ENCODE measurements at places on chromosomes 3 and 15.

DNA sequence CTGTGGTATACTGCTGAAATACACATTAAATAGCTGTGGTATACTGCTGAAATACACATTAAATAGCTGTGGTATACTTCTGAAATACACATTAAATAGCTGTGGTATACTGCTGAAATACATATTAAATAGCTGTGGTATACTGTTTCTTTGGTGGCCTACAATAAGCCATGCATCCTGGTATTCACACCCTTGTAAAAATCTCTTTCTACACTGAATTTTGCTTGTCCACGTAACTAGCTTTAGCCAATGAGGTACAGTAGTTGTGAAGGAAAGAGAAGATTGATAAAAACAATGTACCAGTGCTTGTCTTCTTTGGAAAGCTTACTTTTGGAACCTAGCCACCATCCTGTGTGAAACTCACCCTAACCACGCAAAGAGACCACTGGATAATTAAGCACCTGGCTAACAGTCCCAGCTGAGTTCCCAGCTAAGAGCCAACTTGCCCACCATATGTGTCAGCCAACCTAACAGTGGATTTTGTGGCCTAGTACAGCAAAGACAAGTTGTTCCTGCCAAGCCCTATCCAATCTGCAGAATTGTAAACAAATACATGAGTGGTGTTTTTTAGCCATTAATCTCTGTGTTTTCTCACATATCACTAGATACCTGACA lies 103.4 kb upstream of the MELTF start:
- DNase-seq: no peak

GRCh38 chr15:73395671-73396070 lies 26.9 kb upstream of the HCN4 start:
- DNase-seq: no peak

- DNase-seq: no peak
Observed at GRCh38 chr3:41490360-41490759, 291.1 kb downstream of the CTNNB1 start.

GRCh38 chr3:150365132-150365604 lies 42.9 kb upstream of the TSC22D2 start:
- DNase-seq: no peak

DNA sequence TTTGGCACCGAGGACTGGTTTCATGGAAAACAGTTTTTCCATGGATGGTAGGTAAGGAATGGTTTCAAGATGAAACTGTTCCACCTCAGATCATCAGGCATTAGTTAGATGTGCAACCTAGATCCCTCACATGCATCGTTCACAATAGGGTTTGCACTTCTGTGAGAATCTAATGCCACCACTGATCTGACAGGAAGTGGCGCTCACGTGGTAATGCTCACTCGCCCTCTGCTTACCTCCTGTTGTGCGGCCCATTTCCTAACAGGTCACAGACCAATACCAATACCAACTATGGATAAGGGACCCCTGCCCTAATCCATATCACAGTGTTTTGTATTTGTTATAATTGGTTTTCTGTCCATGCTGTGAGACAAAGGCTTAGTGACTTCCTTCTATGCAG lies 58.9 kb downstream of the SLMAP start:
- no peak for DNase-seq

DNA sequence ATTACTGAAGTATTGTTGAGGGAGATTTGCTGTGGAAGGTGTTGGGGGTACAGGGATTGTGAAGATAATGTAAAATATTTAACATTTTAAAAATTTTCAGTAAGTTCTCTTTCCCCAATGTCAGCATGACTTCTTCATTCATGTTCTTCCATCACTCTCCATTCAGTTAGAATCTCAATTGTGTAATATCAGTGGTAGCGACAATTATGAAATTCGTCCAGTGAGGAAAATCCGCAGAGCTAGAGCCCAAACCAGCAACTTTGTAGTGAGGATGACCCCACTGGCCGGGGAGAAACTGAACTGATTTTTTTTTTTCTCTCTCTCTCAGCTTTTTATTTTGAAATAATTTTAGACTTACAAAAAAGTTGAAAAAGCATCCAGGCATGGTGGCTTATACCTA lies 171.7 kb downstream of the PGPEP1L start:
- no peak for DNase-seq

GRCh38 chr15:76514282-76514681 lies 177.7 kb downstream of the ISL2 start:
- no peak for DNase-seq

GRCh38 chr3:82004266-82004665 lies 242.8 kb upstream of the GBE1 start:
- no peak for DNase-seq

- no peak for DNase-seq
Observed at GRCh38 chr3:108403198-108403597, 106.8 kb downstream of the HHLA2 start.

GRCh38 chr15:35061825-35062737 lies 23.0 kb downstream of the NANOGP8 start:
- no peak for DNase-seq

- DNase-seq: no peak
Observed at GRCh38 chr15:68364028-68364659, 67.8 kb downstream of the ITGA11 start.

- DNase-seq: no peak
Observed at GRCh38 chr3:141164852-141165251, 66.8 kb upstream of the PXYLP1 start.

- DNase-seq: no peak
Observed at GRCh38 chr3:65619888-65620287, 418.8 kb downstream of the MAGI1 start.

DNA sequence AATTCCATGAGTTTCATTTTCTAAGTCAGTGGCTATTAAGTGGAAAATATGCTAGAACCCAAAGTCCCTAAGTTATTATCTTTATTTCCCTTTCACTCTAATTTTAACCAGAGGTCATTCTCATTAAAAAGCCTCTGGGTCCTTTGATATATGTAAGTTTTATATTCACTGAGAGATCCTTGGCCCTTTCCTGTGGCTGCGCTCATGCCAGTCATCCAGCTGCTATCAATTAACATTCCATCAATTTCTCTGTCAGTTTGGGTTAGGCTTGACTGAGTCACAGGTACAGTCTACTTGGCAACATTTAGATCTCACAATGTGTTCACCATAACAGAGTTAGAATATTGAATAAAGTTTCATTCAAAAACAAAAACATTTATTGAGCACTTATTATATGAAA lies 58.0 kb upstream of the FBN1 start:
- no peak for DNase-seq

DNA sequence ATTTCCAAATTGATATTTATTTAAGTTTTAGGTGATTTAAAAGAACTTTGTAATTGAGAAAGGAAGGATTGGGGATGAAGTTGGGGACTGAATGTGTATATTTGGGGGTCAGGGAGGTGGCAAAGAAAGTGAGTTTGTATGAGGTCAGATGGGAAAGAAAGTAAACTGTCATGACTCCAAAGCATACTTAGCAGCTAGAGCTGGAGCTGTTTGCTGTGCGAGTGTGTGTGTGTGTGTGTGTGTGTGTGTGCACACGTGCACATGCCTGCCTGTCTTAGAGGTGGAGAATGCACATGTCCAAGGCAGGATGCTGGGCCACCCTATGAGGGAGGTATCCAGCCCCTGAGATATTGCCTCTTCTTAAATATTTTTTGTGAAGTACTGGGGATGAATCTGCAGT lies 21.0 kb downstream of the BOC start:
- no peak for DNase-seq

DNA sequence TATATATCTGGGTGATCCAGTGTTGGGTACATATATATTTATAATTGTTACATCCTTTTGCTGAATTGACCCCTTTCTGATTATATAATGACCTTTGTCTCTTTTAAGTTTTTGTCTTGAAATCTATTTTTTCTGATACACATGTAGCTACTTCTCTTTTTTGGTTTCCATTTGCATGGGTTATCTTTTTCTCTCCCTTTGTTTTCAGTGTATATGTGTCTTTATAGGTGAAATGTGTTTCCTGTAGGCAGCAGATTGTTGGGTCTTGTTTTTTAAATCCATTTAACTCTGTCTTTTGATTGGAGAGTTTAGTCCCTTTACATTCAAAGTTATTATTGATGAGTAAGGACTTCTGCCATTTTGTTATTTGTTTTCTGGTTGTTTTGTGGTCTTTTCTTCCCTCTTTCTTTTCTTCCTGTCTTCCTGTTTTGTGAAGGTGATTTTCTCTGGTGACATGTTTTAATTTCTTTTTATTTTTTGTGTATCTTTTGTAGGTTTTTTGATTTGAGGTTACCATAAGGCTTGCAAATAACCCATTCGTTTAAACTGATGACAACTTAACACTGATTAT lies 56.8 kb downstream of the STARD9 start:
- no peak for DNase-seq

- DNase-seq: no peak
Observed at GRCh38 chr3:157958457-157958856, 147.8 kb downstream of the SHOX2 start.

DNA sequence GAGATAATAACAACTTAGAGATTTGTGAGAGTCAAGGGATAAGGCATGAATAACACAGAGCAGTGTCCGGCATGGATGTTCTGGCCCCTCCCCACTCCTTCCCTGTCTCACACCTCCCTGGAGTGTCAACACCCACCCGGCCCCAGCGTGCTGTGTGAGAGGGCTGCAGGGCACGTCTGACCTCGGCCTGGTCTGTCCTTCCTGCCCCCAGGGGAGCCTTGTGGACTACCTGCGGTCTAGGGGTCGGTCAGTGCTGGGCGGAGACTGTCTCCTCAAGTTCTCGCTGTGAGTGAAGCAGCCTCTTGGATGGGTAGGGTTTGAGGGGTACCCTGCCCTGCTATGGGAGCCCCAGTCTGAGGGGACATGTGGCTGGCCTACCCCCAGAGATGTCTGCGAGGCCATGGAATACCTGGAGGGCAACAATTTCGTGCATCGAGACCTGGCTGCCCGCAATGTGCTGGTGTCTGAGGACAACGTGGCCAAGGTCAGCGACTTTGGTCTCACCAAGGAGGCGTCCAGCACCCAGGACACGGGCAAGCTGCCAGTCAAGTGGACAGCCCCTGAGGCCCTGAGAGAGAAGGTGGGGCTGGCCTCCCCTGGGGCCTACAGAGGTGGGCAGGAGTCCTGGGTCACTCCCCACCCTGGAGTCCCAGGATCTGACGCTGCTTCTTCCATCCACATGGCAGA lies 11.2 kb upstream of the LMAN1L start:
- no peak for DNase-seq

DNA sequence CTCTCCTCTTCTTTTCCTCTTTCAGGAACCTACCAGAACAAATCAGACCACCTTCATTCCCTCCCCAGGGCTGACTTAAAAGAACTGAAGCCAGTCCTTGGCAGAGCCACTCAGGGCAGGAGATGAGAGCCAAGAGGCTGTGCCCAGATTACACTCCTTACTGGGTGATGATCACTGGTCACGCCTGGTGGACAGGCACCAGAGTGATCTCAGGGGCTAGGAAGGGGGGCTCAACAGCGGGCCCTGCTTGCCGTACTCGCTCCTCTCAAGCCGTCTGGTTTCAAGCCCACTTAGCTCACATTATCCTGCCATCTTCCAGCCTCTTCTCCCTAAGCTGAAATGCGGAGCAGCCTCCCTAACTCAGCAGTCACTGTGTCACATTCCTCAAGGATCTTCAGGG lies 1.7 kb upstream of the FAH start:
- no peak for DNase-seq

- no peak for DNase-seq
Observed at GRCh38 chr3:1469687-1470086, 376.9 kb downstream of the CNTN6 start.

DNA sequence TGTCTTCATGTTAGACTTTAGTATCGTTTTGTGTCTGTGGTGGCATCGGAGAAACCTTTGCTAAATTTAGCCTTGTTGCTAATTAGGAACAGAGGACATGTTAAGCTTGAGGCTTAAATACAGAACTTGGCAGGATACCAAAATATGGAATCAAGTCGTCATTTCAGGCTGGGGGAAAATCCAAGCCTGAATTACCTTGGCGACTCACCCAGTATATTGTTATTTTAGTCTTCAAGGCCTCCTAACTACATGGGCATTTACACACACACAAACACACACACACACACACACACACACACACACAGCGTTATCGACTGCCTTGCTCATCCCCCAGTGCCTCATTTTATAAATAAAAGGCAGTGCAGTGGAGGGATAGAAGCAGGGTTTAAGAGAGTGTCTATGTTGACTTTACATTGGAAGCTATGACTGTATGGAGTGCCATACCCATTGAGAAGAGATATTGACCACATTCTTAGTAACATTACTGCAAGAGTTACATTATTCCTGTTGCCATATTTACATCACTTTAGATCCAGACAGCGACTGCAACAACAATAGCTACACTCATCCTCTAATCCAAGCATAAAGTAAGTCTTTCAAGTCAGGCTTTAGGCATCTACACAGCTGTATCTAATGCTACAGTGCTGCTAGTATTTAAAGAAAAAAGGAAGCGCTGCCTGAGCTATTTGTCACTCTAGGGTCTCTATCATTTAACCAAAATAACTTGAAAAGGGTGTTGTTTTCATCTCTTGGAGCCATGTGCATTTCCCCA lies 210.8 kb upstream of the SEMA6D start:
- no peak for DNase-seq

- DNase-seq: no peak
Observed at GRCh38 chr3:172106989-172107388, 67.6 kb downstream of the FNDC3B start.

GRCh38 chr15:29094711-29095110 lies 174.9 kb downstream of the NSMCE3 start:
- no peak for DNase-seq

GRCh38 chr3:104907507-104907906 lies 459.2 kb upstream of the ALCAM start:
- DNase-seq: no peak

DNA sequence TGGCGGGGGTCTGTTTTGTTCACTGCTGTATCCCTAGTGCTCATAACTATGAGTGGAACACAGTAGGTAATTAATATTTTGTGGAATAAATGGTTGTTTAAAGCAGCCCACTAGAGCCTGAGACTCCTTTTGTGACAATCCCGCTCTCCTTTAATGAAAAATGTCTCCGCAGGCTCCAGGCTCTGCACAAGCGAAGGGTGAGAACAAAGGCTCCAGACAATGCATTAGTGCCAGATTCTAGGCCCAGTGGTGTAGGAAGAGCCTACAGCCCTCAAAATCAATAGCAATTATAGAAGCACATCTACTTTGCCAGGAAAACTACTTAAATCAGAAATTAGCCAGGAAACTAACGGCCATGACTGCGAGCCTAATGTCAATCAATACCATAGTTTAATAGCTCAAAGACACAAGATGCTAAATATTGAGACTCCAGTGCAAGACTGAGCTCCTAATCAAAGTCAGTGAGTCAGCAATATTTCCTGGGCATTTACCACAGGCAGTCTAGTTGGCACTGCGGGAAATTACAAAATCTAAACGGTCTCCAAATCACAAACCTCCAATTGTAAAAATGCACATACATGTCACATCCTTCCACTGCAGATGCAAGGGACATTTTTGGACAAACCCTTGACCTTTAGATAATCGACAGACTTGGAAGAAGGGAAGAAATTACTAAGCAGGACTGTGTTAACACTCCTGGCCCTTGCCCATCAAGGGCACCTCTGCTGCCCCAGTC lies 2.3 kb downstream of the ANXA2 start:
- no peak for DNase-seq
